Testis (tissue), 5 donors: ENCODE measurements at places on chromosomes 1 and 21. TPM values are rescaled to one million over a fixed set of nuclear protein-coding genes. Genes with fewer than 3 reads are reported as not detected.
A peak's percentile ranks its signal among the peaks of the same experiment; 100 is the strongest.

DNA sequence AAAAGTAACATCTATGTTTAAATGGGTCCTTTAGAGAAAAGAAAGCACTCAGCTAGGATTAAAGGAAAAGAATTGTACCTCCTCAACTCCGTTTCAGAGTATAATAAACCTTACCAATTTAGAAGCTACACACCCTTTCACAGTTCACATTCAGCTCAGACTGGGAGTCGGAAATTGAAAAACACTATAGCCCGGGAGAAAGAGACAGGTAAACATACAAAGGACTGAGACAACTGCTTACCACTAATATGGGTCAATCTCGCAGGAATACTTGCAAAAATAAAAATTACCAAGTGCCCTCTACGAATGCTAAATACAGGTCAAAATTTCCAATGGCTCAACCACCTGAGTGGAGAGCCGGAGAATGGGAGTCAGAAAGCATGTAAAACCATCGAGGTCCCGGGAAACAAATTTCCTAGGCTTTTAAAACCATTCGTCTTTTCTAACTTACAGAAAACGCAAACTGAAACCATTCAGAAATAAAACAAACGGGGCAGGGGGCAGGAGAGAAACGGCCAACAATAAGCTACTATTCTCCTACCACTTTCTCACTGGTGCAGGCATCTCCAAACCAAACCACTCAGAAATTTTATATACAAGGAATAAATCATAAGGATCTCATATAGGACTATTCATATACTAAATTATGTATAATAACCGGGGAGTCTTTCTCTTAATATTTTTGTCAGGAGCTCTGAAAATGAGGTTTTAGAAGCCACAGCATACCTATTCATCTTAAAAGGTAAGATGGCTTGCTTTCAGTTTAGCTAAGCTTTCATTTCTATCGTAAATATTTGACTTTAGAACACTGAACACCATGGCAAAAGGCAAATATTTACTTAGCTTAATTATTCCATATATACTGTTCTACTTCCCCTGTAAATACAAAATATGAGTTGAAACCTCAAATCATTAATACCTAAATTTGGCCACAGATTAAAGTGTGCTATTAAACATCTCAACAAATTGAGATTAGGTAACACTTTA, 136.5 kb downstream of the RERE start:
- H3K27me3 ChIP-seq = no peaks in the 10 kb centered on the region
- H3K36me3 ChIP-seq = no peaks in the 10 kb centered on the region
- DNase-seq = no peak
- no peak overlapping the region for H3K4me3 ChIP-seq
- H3K27ac ChIP-seq = no peak overlapping the region

DNA sequence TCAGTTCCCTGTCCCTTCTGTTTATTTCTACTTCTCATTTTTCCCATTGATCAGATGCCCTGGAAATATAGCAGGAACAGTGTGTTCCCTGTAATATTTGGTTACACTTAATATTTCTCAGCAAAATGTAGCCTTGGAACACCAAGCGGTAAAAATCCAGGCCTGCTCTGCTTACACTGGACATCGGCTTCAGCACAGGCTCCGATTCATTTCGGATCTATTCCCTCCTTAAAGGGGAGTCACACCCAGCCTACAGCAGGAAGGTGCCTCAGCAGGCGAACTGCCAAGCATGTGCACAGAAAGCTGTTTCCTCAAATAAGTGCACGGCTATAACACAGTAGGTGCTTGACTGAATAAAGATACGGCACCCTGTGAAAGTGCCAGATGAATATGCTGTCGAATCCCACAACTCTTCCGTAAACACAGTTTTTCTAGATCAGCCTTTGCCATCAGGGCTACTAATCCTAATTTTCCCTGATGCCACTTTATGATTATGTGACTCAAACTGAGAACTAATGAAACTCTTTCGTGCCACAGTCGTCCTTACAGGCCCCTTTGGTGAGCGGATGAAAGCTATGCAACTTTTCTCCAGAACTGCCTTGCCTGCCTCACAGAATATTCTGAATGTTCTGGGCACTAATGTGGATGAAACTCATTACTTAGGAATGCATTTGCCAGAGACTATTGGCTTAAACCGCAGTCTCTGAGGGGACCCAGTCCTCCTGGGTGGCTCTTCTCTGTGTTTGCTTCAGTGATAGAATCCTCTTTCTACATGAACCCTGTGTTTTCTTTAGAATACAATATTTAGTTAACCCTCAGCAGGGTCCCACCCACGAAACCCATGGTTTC, 275.5 kb upstream of the RUNX1 start:
- peak; percentile 39 for DNase-seq
- peaks cover 5% of the 10 kb centered on the region for H3K4me1 ChIP-seq
- H3K27me3 ChIP-seq = no peaks in the 10 kb centered on the region

DNA sequence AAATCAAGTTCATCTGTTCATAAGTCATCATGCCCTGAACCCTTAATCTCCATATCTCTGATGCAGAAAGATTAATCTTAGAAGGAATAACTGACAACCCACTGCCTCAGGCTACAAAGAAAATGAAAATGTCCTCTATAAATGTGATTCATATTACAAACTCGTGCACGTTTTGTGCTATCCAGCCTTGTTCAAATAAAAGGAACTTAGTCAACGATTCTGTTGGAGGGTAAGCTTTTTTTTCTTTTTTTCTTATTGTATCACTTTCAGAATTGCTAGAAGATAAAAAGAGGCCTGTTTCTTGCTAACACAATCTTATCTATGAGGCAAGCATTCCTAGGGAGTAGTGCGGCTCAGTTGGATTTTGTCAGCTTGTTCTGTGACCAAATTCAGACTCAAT, 228.4 kb downstream of the TM2D1 start:
- no peak overlapping the region for H3K4me3 ChIP-seq
- H3K27ac ChIP-seq = peak overlapping the region; percentile 48
- H3K27me3 ChIP-seq = no peaks in the 10 kb centered on the region
- H3K4me1 ChIP-seq = peaks cover 14% of the 10 kb centered on the region
- H3K36me3 ChIP-seq = no peaks in the 10 kb centered on the region
- no peak for DNase-seq

GRCh38 chr1:219076326-219076937, 97.2 kb upstream of the LYPLAL1 start:
- H3K4me1 ChIP-seq = no peaks in the 10 kb centered on the region
- no peaks in the 10 kb centered on the region for H3K36me3 ChIP-seq
- no peaks in the 10 kb centered on the region for H3K27me3 ChIP-seq
- no peak for DNase-seq
- H3K4me3 ChIP-seq = no peak overlapping the region

DNA sequence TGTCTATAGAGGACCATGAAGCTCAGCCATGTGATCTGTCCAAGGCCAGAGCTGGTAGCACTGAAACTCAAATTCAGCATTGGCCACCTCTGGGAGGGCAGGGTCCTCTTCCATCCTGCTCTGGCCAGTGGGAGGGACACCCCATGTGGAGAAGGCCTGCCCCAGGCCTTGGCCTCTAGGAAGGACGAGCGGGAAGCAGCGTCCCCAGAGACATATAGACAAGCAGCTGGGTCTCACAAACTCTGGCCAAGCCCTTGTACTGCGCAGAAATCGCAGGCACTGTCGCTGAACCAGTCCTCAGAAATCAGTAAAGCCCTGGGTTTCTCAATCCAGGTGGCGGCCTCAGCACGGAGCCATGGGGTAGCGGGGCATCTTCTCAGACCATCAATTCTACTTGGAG, 180.7 kb downstream of the HIVEP3 start:
- no peak overlapping the region for H3K4me3 ChIP-seq
- no peak for DNase-seq
- no peaks in the 10 kb centered on the region for H3K27me3 ChIP-seq
- no peak overlapping the region for H3K27ac ChIP-seq
- H3K36me3 ChIP-seq = no peaks in the 10 kb centered on the region
- H3K4me1 ChIP-seq = no peaks in the 10 kb centered on the region

GRCh38 chr1:116133696-116134475, 22.7 kb downstream of the MAB21L3 start:
- H3K4me1 ChIP-seq = no peaks in the 10 kb centered on the region
- no peaks in the 10 kb centered on the region for H3K27me3 ChIP-seq
- no peaks in the 10 kb centered on the region for H3K36me3 ChIP-seq

DNA sequence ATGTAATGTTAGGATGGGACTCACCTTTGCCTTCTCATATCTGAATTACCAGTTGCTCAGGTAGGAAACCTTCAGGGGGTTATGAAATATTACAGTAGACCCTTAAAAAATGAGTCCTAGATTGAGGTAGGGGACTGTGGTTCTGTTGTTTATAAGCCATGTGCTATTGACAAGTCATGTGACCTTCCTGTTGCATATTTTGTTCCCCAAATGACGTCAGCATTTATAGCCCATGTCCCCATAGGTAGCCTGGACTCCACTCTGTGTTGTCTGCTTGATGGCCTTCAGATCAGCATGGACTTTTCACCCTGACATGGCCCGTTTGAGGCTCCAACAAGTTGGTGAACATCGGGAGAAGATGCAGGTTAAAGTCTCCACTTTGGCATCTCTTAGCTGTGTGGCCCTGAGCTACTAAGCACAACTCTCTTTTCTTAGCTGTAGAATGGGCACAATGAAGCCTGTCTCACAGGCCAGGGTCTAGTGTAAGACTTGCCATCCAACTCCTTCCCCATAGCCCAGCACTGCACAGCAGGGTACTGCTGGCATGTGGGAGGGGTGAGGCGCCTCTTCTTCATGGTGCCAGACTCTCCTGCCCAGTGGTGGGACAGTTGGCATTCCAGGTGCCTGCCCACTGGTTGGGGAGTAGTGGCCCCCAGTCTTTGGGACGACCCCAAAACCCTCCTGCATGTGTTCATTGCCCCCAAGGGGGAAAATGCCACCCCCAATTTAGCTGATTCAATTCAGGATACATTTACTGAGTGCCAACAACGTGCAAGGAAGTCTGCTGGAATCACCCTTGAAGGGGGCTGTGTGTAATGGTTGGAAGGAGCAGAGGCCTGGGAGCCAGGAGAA, 36.1 kb upstream of the TTC22 start:
- no peak overlapping the region for H3K4me3 ChIP-seq
- no peak overlapping the region for H3K27ac ChIP-seq
- H3K36me3 ChIP-seq = no peaks in the 10 kb centered on the region
- H3K27me3 ChIP-seq = no peaks in the 10 kb centered on the region

CASP9 gene
- 48.5 TPM for total RNA-seq

SLC45A1 gene
- 9.0 TPM for total RNA-seq

TCHHL1 gene
- 0.12 TPM for total RNA-seq

LCE3E gene
- not detected for total RNA-seq
